ENCODE measurements at places on chromosomes 16 and 17. TPM values are rescaled to one million over a fixed set of nuclear protein-coding genes. Genes with fewer than 3 reads are reported as not detected.

DNA sequence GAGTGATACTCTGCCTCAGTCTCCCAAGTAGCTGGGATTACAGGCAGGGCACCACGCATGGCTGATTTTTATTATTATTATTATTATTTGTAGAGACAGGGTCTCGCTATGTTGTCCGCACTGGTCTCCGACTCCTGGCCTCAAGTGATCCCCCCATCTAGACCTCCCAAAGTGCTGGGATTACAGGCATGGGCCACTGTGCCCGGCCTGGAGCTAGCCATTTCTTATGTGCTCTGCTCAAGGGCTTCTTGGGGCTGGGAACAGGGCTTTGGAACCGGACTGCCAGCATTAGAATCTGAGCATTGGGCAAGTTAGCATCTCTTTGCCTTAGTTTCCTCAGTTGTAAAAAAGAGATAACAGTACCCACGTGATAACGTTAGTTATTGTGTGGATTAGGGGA lies 111.3 kb downstream of the C16orf78 start:
- ATAC-seq, result no peak

- ATAC-seq, result peak; percentile 35
Observed at GRCh38 chr16:67481561-67482232, 740 bp upstream of the ATP6V0D1 start.

GRCh38 chr17:28056276-28056620 lies 13.8 kb downstream of the NLK start:
- ATAC-seq, result no peak

DNA sequence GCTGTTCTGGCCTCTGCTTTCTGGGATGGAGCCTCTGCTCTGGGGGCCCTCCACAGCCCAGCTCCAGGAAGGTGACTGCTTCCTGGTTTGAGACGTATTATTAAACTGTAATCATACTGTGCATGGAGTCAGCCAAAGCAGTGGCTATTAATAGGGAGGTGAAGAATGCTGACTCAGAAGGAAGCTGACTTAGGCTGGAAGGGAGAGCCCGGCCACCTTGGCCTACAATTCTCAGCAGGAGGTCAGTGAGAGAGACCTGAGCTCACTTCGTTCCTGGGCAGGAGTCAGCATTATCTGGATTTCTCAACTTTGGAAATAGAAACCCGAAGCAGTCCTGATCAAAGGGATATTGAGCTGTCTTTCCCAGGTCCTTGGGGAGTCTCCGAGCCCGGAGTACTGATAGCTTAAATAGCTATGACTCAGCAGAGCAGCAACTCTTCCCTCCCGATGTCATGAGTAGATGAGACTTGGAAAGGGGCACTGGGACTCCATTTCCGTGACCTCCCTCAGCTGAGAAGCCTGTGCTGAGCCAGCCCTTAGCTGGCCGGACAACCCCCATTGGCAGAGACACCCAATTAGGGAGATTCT lies 91.8 kb downstream of the YPEL2 start:
- no peak for ATAC-seq

DNA sequence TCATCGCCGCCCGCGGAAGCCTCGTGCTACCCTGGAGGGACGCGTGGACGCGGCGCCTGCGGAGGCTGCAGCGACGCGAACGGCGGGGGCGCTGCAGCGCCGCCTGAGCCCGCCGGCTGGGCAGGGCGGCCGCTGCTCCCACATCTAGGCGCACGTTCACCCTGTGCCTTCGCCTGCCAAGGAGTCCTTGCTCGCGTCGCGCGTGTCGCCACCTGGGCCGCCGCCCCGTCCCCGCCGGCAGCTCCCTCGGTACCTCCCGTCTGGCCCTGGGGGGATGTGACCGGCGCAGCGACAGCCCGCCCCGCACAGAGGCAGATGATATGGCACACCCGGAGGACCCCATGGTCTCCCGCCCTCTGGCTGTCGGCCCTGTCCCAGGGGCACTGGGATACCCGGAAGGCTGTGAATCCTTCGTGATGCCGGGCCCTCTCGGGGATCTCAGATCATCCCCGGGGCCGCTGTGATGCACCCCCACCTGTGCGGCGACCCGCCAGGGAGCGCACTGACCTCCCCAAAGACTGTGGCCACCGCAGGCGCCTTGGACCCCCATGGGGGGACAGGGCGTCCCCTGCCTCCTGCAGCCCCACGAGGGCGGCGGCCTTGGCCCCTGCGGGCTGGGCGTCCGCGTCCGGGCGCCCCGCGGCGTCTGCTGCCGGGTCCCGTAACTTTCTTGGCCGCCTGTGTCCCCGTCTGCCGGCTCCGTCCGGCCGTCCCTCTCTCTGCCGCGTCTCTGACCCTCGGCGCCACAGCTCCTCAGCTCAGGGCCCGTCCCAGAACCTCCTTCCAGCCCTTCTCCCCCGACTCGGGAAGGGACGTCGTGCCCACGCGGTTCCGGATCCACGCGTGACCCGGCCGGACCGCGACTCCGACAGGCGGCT lies 689 bp upstream of the TBC1D24 start:
- peak; percentile 68 for ATAC-seq

GRCh38 chr16:54677308-54677950 lies 253.2 kb upstream of the IRX5 start:
- ATAC-seq, result no peak

DNA sequence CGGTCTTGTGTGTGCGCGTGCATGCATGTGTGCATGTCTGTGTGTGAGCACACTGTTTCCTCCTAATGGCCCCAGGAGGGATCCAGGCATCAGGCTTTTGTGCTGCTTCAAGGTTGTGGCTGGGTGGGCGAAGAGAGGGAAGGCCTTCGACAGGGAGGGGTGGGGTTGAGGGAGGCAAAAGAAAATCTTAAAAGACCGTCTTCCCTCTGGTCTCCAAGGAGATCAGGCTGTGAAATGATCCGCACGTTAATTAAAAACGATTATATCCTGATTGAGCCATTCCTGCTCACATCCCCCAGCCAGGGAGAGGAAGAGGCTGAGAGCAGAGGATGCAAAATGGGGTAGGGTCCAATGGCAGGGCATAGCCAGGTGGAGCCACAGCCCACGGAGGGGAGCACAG lies 46.9 kb downstream of the RAI1 start:
- no peak for ATAC-seq

GRCh38 chr17:80706463-80706867 lies 161.8 kb downstream of the RPTOR start:
- ATAC-seq, result no peak

DNA sequence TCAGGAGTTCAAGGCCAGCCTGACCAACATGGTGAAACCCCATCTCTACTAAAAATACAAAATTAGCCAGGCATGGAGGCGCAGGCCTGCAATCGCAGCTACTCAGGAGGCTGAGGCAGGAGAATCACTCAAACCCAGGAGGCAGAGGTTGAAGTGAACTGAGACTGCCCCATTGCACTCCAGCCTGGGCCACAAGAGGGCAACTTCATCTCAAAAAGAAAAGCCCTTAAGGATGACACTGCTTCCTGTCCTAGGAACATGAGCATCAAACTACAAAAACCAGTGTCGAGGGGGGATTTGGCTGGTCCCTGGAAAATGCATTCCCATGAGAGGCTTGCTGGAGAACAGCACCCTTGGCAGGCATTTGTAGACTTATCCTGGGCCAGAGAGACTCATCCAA lies 449.5 kb upstream of the PSMD7 start:
- ATAC-seq, result no peak

GRCh38 chr16:84544031-84544773 lies 39.7 kb upstream of the MEAK7 start:
- ATAC-seq, result no peak

GRCh38 chr16:85788819-85789218 lies 10.5 kb downstream of the EMC8 start:
- no peak for ATAC-seq

DNAAF1 gene
- total RNA-seq, result 0.21 TPM

BTBD17 gene
- not detected for total RNA-seq

MPP3 gene
- total RNA-seq, result 0.43 TPM

TMEM88 gene
- 1.6 TPM for total RNA-seq

CRISPLD2 gene
- total RNA-seq, result 0.30 TPM

CA5A gene
- not detected for total RNA-seq
